ENCODE measurements at places on chromosomes 12 and 14.

DNA sequence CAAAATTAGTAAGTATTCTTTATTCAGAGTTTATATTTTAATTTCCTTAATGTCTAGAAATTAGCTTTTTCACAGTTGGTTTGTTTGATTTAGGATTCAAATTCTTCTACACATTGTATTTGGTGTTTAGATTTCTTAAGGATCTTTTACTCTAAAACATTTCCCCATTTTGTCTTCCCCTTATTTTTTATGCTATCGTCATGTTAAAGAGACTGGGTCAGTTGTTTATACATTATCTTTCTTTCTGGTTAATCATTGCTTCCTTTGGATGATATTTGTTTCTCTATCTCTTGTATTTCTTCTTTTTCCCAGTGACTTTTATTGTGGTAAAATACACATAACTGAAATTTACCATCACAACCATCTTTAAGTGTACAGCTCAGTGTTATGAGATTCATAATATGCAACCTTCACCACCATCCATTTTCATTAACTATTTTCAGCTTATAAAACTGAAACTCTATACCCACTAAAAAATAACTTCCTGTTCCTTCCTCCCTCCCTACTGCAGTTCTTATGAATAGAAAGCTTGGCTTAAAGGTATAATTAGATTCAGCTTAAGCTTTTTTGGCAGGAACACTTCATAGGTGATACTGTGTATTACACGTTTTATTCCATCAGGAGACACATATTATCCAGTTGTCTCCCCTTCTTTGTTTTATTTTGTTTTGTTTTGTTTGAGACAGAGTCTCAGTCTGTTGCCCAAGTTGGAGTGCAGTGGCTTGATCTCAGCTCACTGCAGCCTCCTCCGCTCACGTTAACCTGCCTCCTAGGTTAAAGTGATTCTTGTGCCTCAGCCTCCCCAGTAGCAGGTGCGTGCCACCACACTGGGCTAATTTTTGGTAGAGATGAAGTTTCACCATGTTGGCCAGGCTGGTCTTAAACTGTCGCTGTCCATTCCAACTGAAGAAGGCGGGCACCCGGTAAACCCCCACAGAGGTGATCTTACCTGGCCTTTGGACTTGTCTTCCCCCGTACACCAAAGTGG, 45.0 kb downstream of the NOPCHAP1 start:
- no peak for DNase-seq

DNA sequence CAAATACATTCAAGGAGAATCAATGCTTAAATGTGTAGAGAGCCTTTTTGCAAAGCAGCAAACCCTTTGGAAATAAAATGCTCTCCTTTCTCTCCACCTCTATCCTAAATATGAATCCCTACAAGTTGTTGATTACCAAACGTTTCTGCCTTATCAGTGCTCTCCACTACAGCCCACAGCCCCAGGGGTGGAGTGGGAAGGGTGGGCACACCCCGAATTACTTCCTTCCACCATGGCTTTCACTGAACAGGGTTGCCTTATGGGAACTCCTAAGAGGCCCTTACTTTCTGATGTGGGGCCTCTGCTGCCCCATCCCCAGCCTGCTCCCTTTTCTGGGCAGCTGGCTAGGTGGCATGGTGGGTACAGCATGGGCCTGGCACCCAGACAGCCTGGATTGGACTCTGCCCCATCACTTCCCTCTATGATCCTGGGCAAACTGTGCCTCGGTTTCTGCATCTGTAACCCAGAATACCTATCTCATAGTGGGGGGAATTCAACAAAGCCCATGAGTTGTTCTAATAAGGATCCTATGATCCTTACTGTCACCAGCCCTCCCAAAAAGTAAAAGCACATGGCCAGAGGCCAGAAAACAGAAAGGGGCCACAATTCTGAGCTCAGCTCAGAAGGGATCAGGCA, 16.1 kb downstream of the AK7 start:
- no peak for DNase-seq

DNA sequence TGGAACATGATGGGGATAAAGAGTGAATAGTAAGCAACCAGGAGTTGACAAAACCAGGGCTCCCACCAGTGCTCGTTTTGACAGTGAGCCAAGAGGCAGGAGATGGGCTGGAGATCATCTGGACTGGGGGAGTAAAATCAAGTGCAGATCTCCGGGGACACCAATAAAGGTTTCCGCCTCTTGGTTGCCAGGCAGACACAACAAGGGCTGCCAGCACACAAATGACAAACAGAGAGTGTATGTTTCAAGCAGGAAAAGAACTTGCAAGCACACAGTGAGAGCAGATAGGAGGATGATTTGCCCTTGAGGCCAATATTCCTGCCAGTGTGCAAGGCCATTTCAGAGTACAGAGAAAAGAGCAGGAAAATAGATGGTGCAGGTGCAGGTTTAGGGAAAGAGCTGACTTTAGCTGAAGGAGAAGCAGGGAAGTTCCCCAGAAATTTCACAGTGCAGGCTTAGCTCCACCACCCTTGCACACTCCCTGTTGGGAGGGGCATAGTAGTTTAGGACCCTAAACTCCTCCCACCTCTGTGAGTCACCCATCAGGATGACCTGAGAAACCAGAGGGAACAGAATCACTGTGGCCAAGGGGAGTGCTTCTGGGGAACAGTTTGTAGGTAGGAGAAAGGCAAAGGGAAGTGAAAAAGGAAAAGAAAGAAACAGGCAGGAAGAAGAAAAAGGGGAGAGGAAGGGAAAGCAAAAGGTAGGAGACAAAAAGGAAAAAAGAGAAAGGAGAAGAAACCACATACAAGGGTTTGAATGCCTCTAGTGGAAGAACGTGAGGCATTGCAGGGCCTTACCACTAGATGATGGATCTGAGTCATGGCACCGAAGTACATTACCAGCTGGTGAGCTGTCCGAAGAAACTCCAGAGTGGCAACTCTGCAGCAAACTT, 404.4 kb downstream of the SLC6A15 start:
- no peak for DNase-seq

DNA sequence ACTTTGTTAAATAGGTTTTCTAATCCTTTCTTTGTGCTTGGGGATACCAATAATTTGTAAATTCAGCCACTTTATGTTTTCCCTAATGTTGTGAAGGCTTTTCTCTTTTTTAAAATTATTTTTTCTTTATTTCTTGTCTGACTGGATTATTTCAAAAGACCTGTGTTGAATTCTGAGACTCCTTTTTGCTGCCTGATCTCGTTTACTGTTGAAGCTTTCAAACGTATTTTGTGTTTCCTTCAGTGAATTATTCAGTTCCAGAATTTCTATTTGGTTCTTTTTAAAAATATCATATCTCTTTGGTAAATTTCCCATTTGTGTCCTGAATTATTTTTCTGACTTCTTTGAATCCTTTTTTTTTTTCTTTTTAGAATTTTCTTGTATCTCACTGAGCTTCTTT, 241.6 kb downstream of the LRIG3 start:
- DNase-seq = no peak

- DNase-seq = no peak
Observed at GRCh38 chr12:116662612-116663144, 75.2 kb downstream of the SPRING1 start.

DNA sequence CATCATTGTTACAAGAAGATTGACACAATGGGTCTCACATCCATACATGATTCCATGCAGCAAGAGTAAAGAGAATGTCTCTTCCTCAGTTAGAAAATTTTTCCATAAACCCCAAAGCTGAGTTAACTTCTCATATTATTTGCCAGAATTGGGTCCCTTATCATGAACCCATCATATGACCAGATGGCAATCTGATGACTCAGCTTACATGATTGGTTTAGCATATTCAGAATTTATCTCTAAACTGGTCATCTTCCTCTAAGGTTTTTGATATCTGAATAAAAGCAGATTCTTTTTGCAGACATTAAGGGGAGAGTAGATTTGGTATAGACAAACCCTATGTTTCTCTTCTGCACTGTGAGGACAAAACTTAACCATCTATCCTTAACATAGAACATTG, 174.9 kb downstream of the PIK3C2G start:
- DNase-seq = no peak

DNA sequence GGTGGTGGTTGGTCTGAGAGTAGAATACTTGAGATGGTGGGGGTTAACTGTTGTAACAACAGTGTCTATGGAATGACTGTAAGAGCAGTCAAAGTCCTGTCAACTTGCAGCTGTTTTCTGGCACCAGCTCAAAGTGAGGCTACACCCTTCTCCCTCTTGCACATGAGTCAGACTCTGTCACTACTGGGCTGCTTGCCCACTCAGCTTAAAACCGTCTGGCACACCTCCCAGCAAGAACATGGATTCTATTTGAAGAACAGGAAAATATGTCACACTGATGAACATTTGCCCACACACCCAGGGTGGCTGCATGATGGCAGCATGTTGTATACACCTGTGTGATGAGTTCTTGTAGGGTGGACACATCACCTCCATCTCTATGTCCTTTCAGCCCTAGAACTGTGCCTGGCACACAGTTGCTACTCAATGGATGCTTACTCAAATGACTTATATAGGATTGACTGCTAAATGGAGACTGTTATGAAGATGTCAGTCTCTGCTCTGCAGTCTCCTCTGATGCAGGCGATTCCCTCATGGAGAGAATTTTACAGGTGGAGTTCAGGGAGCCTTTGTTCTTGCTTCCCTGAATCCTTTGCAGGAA, 19.3 kb upstream of the SERPINA6 start:
- DNase-seq = no peak

DNA sequence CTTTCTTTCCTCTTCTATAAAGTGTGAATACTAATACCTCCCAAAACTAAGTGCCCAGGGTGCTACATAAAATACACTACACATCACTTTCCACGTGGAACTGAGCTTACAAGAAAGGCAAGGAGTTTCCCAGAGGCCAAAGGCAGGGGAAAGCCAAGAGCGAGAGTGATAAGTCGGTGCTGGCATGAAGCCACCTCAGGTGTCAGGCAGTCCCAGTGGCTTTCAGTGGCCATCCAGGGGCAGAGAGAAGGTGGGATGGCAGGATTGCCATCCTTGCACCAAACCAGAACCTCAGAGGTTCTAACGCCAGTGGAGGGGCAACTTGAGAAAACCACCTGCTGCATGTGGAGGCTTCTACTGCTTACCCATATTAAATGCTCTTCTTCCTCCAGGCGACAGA, 79.7 kb upstream of the DIO3 start:
- DNase-seq = no peak

- no peak for DNase-seq
Observed at GRCh38 chr14:29528889-29529288, 398.8 kb downstream of the PRKD1 start.

- DNase-seq = no peak
Observed at GRCh38 chr12:109191621-109192250, 75.3 kb downstream of the ACACB start.

- DNase-seq = no peak
Observed at GRCh38 chr12:126457776-126458175, 1392.5 kb downstream of the AACS start.

DNA sequence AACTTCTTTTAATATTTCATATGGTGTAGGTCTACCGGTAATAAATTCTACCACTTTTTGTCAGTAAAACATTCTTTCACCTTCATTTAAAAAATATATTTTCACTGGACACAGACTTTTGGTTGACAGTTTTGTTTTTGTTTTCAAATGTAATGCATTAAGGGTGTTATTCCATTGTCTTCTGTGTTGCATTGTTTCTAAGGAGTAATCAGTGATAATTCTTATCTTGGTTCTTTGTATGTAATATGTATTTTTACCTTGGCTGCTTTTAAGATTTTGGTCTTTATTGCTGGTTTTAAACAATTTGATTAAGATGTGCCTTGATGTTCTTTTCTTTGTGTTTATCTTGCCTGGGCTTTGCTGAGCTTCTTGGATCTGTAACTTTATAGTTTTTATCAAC, 4.1 kb downstream of the MAP1LC3B2 start:
- no peak for DNase-seq

DNA sequence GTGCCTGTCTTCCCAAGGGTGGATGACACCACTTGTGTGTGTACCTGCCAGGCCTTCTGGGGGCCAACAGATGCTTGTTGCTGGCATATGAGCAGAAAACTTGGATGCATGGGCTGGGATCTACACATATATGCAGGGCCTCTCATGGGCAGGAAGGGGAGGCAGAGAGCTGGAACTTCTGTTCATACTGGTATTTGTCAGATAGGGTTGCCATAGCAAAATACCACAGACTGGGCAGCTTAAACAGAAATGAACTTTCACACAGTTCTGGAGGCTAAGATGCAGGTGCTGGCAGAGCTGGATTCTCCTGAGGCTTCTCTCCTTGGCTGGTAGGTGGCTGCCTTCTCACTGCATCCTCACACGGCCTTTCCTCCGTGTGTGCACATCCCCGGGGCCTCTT, 121.8 kb downstream of the SUDS3 start:
- no peak for DNase-seq

GRCh38 chr12:6729186-6729585, 5.3 kb downstream of the COPS7A start:
- no peak for DNase-seq

- no peak for DNase-seq
Observed at GRCh38 chr12:132634411-132634990, 15.9 kb downstream of the P2RX2 start.

- DNase-seq = no peak
Observed at GRCh38 chr12:68771223-68771925, 25.4 kb downstream of the SLC35E3 start.

DNA sequence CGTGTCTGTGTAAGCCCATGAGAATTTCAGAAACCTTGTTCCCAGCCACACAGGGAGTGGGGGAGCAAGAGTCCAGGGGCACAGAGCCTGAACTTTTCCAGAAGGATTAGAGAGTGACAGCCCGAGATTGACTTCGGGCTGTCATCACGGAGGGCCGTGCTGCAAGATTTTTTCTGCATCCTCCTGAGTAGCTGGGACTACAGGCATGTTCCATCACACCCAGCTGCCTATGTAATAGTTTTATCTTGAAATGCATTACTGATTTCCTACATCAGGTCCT, 14.4 kb downstream of the EVL start:
- no peak for DNase-seq

- no peak for DNase-seq
Observed at GRCh38 chr14:91155626-91156089, 41.8 kb downstream of the DGLUCY start.

GRCh38 chr14:95295600-95296376, 23.9 kb downstream of the CLMN start:
- DNase-seq = no peak

- DNase-seq = no peak
Observed at GRCh38 chr14:54792288-54792687, 110.3 kb downstream of the GCH1 start.

DNA sequence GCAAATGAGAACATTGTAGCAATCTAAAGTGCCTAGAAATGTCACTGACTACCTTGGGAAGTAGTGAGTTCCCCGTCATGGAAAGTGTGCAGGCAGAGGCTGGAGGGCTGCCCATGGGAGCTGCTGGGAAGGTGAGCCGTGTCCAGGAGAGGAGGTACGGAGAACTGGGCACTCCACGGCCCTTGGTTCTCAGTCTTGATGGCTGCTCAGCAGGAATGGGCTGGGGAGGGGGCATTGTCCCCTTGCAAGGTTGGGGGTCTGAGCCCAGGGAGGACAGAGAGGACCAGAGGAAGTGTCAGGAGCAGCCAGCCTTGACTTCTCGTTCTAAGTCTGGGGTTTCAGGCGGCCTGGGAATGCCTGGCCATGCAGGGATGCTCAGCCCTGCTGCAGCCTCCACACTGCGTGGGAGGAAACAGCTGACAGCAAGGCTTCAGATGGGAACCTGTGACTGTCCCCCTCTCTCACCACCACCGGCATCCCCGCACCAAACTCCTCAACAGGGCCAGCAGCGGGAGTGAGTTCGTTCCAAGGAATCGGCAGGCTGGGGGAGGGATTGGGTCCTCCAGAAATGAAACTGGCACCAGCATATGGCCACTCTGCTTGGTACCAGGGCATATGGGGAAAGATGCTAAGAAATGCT, 140.2 kb downstream of the BCL11B start:
- DNase-seq = no peak

- no peak for DNase-seq
Observed at GRCh38 chr14:73260574-73260973, 23.3 kb downstream of the PAPLN start.

GRCh38 chr12:57149245-57149900, 2.0 kb upstream of the LRP1-AS start:
- DNase-seq = no peak
